ENCODE measurements at places on chromosomes 1 and 21.

DNA sequence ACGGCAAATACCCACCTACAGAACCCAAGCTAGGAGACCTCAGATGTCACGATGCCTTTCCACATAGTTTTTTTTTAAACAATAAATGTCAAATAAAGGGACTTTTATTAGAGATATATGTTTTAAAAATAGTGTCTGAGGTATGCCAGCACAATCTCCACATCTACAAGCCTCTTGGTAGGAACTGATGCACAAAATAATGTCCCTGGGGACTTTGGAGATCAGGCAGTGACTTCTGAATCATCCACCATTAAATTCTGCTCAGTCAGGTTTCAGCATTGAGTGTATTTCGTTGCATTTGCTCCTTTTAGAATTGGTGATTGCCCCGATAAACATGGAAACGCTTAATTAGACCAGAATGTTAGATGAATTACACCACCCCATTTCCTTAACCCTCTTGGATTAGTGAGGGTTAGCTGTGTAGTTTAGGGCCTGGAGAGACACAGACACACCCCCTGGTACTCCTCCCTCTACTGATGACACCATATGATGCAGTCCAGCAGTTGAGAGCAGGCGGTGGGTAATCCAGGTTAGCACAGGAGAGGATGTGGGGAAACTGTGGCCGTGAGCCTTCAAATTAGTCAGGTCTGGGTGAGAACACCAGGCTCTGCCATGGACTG, 33.6 kb downstream of the LGR6 start:
- no peak for DNase-seq

- DNase-seq, result no peak
These were observed 145.6 kb downstream of the HIVEP3 start for GRCh38 chr1:41773144-41773591.

DNA sequence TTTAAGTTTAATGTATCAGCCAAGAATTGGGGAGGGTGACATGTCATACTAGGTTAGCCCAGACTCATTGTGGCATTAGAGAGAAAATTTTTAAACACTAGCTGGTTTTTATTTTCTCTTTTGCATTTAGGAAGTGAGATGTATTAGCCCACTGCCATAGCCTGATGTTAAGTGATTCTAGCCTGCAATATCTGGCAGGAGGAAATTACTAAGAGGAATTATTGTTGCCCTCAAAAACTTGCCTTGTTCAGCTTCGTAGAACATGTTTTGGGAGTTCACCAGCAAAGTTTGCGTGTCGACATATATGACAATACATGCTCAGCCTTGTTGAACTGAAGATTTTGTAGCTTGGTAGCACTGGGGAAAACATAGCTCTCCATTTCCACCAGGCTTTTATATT, 12.5 kb downstream of the ADAM30 start:
- DNase-seq, result no peak

GRCh38 chr1:156356875-156357534, 12.0 kb upstream of the RHBG start:
- DNase-seq, result no peak

- DNase-seq, result peak; percentile 100
These were observed 16.1 kb downstream of the ENSA start for GRCh38 chr1:150613061-150613920.

GRCh38 chr1:26784023-26784871, 3.5 kb upstream of the PIGV start:
- no peak for DNase-seq

DNA sequence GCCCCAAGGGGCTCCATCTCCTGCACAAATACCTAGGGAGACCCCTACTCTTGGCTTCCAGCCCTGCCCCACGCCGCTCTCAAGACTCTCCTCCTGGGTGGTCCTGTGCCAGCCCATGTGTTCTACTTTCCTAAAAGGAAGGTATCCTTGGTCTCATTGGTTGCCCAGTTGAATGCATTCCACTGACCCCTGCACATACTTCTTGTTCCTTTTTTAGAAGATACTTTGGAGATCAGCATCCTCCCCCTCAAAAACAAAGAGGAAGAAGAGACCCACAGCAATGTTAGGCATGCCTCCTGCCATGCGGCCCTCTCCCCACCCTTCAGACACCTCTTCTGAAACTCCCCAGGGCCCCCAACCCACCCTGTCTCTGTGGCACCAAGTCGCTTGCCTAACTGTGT, 4.1 kb downstream of the SLAMF9 start:
- DNase-seq, result no peak

GRCh38 chr1:9344426-9345200, 51.9 kb downstream of the SPSB1 start:
- no peak for DNase-seq

GRCh38 chr1:159943908-159944622, 1.3 kb downstream of the IGSF9 start:
- DNase-seq, result no peak

DNA sequence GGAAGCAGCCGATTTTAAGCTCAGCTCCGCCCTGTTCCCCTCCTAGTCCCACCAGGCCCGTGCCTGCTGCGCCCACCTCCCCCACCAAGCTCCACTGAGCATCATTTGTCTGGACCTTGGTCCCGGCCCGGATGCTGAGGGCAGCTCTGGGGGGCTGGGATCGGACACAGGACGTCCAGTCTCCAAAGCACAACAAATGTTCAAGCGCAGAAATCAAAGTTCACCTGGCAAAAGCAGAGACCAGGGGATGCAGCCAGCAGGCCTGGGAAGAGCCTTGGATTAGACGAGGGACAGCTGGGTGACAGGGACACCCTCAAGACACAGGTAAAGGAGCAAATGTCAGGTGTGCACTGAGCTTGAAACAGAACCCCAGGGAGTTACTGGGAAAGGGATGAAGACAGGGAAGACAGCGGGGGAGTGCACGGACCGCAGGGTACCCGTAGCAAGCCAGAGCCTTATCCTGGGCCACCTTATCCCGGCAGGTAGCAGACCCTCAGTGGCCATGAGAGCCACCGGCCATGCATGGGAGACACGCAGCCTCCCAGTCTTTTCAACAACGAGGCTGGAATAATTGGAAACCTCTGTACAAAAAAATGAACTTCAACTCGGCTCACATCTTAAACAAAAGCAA, 22.2 kb upstream of the TMEM52 start:
- no peak for DNase-seq

DNA sequence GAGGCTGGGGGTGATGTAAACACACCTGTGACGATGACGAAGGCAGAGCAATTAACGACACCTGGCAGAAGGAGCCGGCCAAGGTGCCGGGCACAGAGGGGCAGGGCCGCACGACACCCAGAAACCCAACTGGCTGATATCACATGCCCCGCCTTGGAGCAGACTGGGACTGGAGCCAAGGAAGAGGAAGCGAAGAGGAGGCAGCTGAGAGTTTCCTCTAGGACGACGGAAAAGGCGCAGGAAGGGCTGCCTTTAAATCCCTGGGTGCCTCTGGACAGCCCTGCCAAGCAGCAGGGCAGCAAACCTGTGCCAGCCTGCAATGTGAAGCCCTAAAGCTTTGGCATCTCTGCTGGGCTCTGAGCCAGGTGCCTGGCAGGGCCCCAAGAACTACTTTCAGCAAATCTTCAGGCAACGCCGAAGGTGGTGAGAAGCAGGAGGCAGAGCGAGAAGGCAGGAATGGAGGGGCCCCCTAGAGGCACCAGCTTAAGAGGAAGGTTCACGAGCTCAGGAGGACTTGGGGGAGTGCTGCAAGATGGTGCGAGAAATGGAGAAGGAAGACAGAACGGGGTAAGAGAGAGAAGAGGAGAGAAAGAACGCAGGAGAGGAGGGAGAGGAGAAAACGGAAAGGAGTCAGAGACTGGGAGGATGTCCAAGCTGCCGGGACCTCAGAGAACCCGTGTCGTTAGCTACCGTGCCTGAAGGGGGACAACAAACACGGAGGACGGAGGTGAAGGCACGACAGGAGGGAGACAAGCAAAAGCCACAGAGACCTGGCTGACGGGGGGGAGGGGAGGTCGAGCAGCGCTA, 25.3 kb upstream of the PEF1 start:
- no peak for DNase-seq

- peak; percentile 14 for DNase-seq
These were observed 3.5 kb upstream of the C1orf116 start for GRCh38 chr1:207035877-207036551.

DNA sequence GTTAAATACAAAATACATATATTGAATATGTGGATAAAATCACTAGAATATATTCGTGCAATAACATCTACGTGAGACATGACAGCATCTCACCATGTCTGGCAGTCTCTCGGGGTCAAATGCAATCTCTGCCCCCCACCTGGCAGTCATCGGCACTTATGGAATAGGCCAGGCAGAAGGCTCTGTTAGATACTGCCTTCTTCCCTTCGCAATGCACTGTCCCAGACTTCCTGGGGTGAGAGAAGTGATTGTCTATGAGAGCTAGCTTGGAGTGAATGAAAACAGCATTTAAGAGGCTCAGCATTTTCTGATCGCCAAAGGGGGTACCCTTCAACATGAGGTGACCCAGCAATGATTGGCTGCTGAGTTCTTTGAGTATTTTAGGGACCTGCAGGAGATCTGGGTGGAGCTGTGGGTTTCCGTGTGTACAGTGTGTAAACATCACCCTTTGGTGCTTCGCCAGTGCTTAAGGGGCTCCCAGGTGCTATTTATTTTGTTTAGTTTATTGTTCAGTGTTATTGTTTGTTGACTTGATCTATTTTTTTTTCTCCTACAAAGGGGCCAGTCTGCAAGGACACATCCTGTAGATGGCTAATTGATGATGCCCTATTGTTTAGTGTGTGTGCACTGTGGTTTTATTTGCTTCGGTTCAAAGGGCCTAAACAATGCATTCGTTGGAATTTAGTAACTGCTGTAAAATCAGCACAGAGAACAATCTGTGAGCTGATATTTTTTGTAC, 10.2 kb downstream of the ERG start:
- no peak for DNase-seq

- DNase-seq, result peak; percentile 98
These were observed 154.2 kb downstream of the EIF4G3 start for GRCh38 chr1:21022279-21023040.

- peak; percentile 63 for DNase-seq
These were observed 33.0 kb downstream of the SETD4 start for GRCh38 chr21:36027347-36027746.

GRCh38 chr1:81550753-81551152, 250.0 kb upstream of the ADGRL2 start:
- no peak for DNase-seq

- no peak for DNase-seq
These were observed 2.0 kb downstream of the CAPN9 start for GRCh38 chr1:230749150-230749549.

GRCh38 chr1:191582169-191582568, 576.1 kb upstream of the RGS18 start:
- DNase-seq, result no peak

- DNase-seq, result no peak
These were observed 9.1 kb downstream of the CELA2A start for GRCh38 chr1:15465674-15466073.

DNA sequence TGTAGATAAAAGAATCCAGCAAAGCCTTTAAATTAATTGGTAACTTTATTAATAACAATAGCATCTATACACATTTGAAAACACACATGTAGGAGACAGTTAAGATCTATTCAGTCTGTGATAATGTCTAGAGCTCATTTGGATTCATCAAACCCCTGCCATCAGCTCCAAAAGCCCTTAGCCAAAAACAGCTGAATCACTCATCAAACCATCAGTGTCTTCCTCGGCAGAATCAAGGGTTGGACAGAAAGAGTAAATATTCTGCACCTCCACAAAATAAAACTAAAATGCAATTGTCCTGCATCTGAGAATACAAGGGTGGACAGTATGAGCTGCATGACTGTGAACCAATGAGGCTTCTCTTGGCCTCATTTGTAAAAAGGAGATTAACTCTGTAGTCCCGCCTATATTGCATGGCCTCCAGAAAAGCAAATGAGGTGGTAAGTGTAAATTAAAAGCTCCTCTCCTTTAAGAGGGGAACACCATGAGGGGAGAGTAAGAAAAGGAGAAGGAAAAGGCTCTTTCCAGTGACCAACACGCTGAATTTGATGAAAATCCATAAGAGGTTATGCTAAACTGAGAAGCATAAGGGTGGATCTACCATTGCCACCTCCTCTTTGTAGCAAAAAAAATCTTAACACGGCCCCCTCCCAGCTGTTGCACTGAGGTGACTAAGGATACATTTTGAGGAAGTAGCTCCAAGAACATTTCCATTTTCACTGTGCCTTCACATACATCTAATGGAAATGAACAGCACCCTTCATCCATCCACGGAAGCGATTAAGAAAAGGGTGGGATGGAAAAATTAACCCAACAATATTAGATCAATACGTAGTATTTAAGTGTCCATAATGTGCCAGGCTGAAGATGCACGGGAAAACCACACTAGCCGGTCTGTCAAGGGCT, 14.7 kb upstream of the BOLA1 start:
- peak; percentile 78 for DNase-seq

Measured in RKO (cell line).